ENCODE measurements at places on chromosomes 11 and 22.

DNA sequence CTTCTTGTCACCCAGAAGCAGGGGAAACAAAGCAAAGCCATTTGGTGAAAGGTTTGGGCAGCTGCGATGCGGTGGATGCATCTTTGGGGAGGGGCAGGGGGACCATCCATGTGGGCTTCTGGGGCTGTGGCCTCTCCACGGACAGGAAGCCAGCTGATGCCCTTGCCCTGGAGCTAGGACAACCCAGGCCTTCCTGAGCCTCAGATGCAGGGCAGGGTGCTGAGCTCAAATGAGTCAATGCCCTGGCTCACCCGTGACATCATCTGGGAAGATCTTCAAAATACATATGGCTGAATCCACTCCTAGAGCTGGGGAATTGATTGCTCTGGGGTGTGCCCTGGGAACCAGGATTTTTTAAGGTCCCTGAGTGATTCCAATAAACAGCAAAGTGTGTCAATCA, 1418.2 kb downstream of the TBC1D22A start:
- no peak for DNase-seq

- DNase-seq = peak; percentile 44
Observed at GRCh38 chr11:115324581-115325432, 179.4 kb downstream of the CADM1 start.

GRCh38 chr22:24096758-24097115, 84.5 kb upstream of the SUSD2 start:
- no peak for DNase-seq

DNA sequence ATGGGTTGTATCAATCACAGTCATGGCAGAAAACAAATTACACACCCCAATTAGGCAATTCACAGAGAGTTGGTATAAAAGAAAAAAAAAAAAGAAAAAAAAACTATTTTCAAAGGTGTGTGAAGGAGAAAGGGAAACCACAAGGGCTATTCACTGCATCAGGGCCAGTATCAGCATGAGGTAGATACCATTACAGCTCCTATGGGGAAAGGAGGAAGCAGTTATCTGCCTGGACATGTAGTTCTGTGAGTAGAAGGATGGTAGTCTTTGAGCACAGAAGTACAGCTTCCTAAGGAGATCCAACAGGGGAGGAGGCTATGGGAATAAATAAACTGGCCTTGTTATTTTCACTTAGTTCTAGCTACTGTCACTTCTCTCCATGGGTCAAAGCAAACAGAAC, 746.1 kb downstream of the LUZP2 start:
- no peak for DNase-seq

GRCh38 chr11:72950685-72951084, 136.5 kb downstream of the ATG16L2 start:
- no peak for DNase-seq

GRCh38 chr22:32326647-32327046, 31.0 kb upstream of the RFPL3 start:
- DNase-seq = no peak

- DNase-seq = no peak
Observed at GRCh38 chr11:7501894-7502293, 11.9 kb upstream of the PPFIBP2 start.

DNA sequence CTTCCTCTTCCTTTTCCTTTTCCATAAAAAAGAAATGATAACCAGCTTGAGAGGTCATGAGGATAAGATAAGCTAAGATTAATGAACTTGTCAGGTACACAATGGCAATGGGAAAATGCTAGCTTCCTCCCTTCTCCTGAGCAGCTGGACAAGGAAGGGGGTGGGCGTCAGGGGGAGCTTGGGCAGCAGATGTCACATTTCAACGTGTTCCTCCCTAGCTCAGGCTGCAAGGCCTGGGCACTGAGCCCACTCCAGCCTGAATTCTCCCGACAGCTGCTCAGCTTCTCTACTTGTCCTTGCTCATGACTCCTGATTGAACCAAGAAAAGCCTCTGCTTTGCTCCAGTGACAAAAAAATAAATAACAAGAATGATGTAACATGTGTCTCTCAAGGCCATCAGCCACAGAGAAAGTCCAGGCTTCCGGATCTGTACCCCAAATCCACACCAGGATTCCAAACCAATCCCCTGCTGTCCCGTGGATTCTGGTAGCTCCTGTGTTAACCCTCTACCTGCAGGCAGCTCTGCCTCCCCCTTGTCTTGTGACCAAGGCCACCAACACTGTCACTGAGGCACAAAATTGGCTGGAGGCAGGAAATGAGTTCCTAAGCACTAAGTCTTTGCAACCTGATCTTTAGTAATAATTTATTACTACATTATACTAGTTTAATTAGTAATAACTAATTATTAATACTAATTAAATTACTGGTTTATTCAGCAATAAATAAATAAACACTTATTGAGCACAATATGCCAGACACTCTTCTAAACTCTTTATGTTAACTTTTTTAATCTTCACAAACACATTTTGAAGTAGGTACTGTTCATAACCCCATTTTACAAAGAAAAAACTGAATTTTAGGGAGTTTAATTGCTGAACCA, 146.5 kb downstream of the CCDC34 start:
- no peak for DNase-seq

- DNase-seq = peak; percentile 76
Observed at GRCh38 chr11:119094816-119095065, 6.9 kb downstream of the DPAGT1 start.

DNA sequence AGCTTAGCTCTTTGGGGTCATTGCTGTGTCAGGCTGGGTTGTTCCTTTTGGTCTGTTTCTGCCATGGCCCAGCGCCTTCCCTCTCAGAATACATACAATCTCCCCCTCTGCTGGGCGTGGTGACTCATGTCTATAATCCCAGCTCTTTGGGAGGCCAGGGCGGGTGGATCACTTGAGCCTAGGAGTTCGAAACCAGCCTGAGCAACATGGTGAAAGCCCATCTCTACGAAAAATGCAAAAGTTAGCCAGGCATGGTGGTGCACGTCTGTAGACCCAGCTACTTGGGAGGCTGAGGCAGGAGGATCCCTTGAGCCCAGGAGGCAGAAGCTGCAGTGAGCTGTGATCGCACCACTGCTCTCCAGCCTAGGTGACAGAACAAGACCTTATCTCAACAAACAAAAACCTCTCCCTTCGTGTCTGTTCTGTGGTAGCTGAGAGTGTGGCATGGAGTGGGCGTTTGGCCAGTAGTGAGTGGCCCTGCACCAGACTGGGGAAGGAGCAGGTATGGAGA, 46.7 kb upstream of the RAB1B start:
- no peak for DNase-seq

DNA sequence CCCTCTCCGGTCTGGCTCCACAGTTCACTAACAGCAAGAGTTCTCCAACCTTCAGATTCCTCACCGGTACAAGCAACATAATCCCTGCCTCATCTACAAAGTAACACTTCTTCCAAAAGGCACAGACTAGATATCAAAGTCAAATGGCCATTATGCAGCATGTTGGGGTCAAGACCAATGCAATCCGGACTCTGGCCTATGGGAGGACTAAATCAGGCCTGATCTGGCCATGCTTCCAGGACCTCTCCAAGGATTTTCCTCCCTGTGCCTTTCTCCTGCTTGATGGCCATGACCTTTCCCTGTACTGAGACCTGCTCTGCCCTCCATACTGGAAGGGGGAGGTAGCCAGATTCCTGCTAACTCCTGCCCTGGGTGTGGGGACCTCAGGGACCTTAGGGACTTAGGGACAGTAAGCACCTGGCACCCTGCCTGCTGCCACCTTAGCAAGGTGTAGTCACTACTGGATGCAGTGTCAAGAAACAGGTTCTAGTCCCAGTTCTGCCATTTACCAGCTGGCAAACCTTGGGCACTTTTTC, 6.7 kb downstream of the TBC1D10A start:
- no peak for DNase-seq

- no peak for DNase-seq
Observed at GRCh38 chr22:23722724-23723123, 28.2 kb downstream of the ZNF70 start.

DNA sequence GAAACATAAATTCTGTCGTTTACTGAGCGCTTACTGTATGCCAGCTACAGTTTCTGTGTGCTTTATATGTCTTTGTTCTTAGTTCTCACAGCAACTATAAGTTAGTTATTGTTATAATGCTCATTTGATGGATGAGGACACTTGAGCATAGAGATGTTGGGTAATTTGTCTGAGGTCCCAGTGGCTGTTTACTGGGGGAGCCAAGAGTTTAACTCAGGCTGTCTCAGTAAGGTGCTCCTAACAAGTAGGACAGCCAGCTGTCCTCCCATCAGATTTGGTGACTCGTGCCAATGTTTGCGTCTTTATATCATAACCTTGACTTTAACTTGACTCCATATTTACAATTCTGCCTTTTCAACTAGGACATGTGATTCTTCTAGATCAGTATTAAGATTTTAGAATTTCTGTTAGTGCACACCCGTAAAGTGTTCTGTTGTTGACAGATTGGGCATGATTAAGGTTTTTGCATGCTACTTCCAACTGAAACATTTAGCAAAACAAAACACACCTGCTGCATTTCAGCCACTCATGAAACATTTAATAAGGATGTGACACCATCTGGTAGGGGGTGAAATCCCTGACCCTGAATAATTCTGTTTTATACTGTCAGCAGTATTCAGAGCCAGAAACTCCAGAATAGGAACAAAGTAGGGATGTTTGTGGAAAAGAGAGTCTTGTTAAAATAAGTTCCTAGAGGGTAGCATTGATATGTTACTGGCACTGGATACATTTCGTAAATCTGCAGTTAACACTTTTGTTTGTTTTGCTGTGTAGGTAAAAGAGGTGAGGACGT, 1.9 kb downstream of the REXO2 start:
- DNase-seq = no peak

- no peak for DNase-seq
Observed at GRCh38 chr11:104120493-104121137, 43.3 kb downstream of the PDGFD start.

- DNase-seq = no peak
Observed at GRCh38 chr22:29275819-29276565, 7.9 kb downstream of the EWSR1 start.

DNA sequence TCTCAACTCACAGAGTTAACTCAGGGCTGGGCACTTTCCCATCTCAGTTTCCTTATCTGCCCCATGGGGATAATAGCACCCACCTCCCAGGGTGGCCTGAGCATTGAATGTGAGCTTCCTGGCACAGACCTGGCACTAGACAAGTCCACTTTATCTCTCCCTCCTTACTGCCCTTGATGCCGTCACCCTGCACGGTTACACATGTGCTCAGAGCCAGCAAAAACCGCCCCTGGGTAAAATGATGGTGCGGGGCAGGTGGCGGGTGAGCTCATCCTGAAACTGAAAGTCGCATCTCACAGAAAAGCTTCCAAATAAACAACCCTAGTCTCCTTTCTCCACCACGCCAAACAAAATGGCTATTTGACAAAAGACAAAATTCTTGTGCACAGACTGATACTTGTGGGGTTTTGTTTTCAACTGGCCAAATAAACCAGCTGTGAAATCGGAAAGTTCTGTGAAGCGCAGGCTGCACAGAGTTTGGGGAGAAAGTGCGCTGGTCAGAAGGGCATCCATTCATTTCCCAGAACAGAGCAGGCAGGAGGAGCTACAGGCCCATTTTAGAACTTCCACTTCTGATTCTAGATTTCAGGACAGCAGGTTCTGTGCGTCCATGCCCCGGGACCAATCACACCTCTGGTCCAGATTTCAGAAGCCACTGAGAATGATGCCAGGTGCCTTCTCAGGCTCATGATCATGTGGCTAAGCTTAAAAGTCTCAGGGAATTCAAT, 138.1 kb downstream of the SHANK2 start:
- DNase-seq = no peak

DNA sequence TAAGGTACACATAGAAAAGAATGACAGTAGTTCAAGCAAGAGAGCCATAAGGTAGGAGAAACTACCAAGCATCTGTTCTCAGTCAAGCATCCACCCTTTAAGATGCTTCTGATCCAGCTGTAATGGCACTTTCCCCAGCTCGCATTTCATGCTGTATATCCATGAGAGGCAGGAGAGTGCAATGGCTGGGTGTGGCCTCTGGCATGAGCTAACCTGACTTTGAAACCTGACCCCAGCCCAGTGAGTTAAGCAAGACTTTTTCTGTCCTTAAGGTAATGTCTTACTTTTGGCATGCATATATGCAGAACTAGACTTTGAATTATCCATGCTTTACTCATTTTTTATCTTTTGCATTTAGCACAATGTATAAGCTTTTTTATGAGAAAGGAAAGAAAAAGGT, 79.8 kb upstream of the CNTN5 start:
- no peak for DNase-seq

DNA sequence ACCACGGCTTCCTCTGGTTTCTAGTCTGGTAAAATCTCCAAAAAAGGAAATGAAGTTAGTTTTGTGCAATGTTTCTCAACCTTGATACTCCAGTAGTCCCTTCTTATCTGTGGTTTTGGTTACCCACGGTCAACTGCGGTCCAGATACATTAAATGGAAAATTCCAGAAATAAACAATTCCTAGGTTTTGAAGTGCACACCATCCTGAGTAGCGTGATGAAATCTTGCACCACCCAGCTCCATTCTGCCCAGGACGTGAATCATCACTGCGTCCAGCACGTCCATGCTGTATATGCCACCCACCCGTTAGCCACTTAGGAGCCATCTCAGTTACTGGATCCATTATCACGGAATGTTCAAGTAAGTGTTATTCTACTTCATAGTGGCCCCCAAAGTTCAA, 117.0 kb downstream of the FBXO7 start:
- DNase-seq = peak; percentile 5

GRCh38 chr11:71095294-71095850, 157.0 kb downstream of the SHANK2 start:
- no peak for DNase-seq

GRCh38 chr22:23144432-23144831, 845 bp upstream of the RAB36 start:
- no peak for DNase-seq

- no peak for DNase-seq
Observed at GRCh38 chr11:606245-606644, 9.5 kb downstream of the IRF7 start.
